AG10803 (cell line): ENCODE measurements at places on chromosomes 2 and 18.

GRCh38 chr2:166057370-166058164 lies 70.3 kb downstream of the SCN1A start:
- peak; percentile 33 for DNase-seq

DNA sequence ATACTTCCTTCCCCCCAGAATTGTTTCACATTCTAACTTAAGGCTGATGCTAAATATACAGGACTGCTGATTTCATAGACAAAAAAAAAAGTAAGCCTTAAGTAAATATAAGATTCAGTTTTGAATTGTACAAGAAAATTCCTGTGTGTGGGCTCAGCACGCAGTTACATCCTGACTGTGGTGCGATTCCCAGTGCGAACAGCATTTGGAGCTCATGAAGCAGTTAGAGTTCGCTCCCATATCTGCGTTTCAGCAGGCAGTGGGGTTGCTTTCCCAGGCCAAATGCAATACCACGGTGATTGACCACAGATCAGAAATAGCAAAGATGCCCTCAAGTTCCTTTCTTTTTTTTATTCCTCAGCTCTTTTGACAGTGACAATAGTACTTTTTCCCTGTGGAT lies 75.6 kb downstream of the SATB2 start:
- DNase-seq: no peak

DNA sequence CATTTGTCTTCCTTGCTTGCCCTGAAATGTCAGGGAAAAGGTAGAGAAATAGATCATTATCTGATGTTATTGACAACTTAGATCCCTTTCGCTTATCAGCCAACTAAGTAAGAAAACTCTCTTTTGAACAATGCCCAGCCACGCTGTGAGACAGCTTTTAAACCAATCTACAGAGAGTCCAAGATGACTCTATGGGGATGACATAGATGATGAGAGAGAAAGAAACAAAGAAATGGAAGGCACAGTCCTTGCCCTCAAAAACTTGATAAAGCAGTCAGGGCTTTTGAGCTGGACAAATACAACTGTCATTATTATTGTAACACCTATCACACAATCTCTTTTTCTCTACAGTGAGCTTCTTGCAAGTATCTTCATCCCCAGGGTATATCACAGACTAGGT lies 222.6 kb downstream of the SETBP1 start:
- DNase-seq: no peak

GRCh38 chr18:71832946-71833617 lies 711.1 kb downstream of the CBLN2 start:
- no peak for DNase-seq

- DNase-seq: no peak
Measured at GRCh38 chr2:123808243-123808642, 216.8 kb upstream of the CNTNAP5 start.

DNA sequence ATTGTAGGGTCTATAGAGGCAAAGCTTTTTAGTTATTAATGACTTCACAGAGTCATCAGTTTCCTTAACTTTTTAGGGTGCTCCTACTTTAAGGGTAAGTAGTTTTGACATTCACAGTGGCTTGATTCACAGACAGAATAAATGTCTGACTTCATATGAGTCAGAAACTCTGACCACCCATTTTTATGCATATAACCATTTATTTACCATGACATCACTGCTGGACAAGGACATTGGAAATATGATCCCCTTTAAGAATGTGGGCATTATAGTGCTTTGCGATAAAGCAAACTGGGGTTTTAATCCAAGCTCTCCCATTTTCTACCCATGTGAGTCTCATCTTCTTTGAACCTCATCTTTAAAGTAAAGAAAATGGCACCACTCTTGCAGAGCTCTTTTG lies 162.0 kb upstream of the MC4R start:
- DNase-seq: no peak
